ENCODE measurements at places on chromosomes 13 and 19.

GRCh38 chr19:37698216-37698615 lies 21.3 kb downstream of the ZNF607 start:
- no peak for DNase-seq

- no peak for DNase-seq
Measured at GRCh38 chr19:29092712-29093552, 120.0 kb downstream of the UQCRFS1 start.

DNA sequence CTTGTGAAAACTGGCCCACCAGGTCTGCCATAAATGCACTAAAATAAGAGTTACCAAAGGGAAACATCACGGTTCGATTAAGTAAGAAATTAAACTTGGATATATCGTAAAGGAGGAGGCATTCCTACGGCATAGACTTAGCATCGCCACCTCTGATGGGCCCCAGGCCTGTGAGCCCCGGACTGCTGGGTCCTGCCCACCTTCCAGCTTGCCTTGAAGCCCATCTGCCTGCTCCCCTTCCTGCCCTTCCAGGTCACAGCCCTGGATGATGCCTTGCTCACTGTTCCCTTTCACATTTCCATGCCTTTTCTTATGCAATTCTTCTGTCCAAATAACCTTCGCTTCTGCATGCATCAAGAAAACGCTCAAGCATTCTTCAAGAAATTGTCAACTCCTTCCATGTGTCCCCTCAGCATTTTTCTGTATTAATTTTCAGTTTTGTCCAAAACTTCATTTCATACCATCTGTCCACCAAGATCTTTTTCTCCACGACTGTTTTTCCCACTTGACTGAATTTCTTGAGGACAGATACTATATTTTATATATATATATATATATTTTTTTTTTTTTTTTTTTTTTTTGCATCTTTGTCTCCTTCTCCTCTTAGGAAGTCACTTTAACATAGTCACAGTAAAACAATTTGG lies 91.2 kb downstream of the DOCK9 start:
- DNase-seq = no peak

DNA sequence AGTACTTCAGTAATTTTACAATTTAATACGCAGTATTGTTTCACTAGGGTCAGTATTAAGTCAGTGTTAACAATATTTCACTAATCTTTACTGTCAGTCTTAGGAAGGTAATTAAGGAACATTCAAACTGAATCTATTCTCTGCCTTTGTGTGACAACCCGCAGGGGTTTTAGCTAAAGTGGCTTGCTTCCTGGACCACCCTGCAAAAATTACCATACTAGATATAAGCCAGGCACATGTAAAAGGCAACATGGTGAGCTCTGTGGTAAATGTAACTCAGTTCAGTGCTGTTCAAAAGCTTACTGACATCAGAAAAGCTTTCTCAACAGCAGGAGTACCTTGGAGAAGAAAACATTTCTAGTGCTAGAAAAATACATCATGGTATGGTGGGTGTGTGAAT lies 116.7 kb downstream of the FREM2 start:
- no peak for DNase-seq

DNA sequence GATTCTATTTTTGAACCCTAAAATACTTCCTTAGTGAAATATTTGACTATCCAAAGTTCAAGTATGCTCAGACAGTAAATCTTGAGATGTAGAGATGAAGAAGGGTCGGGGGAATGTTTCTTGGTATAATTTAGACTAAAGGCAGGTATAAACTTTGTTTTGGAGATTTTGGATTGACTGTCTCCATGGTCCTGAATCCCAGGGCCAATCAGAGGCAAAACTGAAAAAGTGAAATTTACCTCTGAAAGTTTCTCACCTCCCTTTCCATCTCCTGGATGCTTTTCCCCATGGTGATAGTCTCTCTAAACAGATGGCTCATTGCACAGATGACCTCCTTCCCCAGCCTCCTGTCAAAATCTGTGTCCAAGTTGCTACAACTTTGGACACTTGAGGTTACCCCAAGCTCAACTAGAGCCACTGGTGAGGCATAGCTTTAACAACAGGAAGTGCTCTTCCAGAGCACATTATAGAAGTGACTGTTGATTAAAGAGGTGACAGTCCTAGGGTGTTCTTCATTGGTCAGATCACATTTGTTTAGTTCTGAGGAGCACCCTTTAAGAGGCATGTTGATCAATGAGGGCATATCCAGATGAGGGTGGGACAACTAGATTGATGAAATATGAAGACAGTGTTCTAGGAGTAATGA lies 128.4 kb downstream of the AKAP11 start:
- peak; percentile 14 for DNase-seq

DNA sequence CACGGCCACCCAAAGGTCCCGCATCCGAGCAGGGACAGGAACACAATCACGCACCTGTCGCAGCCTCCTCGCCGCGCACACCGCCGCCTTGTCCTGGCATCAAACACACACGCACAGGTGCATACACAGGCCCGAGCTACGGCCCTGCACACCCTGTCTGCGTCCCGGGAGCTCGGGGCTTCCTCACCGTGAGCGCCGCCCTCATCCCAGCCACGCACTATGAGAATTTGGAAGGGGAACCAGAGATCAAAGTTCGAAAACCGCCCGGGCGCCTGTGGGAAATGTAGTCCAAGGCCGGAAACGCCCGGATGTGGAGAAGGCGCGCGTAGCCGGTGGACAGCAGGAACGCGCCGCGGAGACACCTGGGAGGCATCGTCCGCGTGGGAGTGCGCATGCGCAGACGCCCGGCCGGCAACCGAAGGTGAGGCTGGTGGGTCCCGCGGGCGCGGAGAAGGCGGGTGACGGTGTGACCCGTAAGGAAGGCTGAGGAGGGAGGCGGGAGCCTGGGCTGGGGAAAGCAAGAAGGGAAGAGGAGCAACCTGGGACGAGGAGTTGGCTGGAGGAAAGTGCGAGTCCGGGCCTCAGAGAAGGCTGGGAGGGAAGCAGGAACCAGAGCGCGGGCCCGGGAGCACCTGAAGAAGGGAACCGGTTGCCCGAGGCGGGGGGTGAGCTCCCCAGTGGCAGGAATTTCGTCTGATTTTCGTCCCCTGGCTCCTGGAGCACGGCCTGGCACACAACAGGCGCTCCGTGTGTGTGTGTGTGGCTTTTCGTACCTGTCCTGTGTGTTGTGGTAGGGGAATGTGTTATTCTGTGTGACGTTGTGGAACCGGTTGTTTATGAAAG lies at the start of gene ZNF567:
TSS of gene ZNF567 (plus strand) at position 399 of the 843 bp plus-strand sequence. CDS start 7,256 bp downstream, outside the sequence.
- peak; percentile 97 for DNase-seq

GRCh38 chr13:99307648-99308339 lies 595 bp upstream of the GPR183 start:
- peak; percentile 91 for DNase-seq

DNA sequence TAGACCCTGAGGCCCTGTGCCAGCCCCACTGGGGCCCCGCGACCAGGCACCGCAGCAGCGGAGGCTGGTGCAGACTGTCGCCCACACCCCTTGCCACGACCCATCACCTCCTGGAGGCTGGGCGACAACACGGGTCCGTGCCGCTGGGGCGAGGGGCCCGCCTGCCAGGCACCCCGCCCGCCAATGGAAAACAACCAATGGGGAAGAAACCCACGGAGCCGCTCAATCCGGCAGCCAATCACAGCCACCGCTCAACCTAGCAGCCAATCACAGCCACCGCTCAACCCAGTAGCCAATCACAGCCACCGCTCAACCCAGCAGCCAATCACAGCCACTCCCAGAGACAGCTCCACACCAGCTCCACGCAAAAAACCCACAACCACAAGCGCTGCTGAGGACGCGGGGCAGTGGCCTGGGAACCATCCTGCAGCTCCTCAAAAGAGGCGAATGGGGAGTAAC lies 29.7 kb downstream of the GPX4 start:
- peak; percentile 90 for DNase-seq

GRCh38 chr13:78827471-78827870 lies 168.5 kb upstream of the OBI1 start:
- DNase-seq = no peak

DNA sequence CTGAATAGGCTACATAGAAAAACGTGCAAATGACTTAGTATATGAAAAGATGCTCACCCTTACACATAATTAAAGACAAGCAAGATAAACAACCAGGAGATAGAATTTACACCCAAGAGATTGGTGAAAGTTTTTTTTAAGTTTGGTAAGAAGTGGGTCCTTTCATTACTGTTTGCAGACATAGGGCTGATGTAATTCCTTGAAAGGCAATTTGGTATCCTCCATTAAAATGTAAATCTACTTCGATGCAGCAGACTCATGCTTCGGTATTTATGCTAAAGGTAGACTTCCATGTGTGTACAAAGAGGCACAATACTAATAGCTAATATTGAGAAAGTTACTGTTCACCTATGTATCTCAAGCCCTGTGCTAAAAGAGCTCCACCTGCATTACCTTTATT lies 33.5 kb downstream of the CNMD start:
- DNase-seq = no peak

- DNase-seq = no peak
Measured at GRCh38 chr13:111210544-111211469, 95.7 kb downstream of the ARHGEF7 start.

DNA sequence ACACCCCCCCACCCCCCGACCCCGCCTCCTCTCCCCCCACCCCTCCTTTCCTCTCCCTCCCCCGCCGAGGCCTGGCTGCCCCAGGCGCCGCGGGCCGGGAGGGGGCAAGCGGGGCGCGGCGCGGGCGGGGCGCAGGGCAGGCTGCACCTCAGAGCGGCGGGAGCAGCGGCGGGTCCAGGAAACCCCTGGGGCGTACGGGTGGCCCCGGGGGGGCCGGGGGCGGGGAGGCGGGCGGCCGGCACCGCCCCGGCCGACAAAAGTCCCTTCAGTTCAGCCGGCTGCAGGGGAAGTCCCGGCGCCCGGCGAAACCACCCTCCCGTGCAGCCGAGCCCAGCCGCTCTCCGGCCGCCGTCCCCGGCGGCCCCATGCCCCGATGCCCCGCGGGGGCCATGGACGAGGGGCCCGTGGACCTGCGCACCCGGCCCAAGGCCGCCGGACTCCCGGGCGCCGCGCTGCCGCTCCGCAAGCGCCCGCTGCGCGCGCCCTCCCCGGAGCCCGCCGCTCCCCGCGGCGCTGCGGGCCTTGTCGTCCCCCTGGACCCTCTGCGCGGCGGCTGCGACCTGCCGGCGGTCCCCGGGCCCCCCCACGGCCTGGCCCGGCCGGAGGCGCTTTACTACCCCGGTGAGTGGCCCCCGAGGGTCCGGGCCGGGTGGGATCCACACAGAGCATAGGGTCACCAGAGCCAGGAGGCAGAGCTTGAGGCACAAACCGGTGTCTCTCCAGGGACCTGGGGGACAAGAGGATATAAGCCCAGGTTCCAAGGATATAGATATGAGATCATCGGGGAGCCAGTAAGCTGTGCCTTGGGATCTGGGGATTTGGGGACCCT lies at the start of gene BCL3:
TSS of gene BCL3 (plus strand) at position 283 of the 829 bp plus-strand sequence. CDS start at position 366, 83 bp downstream.
- DNase-seq = peak; percentile 73

DNA sequence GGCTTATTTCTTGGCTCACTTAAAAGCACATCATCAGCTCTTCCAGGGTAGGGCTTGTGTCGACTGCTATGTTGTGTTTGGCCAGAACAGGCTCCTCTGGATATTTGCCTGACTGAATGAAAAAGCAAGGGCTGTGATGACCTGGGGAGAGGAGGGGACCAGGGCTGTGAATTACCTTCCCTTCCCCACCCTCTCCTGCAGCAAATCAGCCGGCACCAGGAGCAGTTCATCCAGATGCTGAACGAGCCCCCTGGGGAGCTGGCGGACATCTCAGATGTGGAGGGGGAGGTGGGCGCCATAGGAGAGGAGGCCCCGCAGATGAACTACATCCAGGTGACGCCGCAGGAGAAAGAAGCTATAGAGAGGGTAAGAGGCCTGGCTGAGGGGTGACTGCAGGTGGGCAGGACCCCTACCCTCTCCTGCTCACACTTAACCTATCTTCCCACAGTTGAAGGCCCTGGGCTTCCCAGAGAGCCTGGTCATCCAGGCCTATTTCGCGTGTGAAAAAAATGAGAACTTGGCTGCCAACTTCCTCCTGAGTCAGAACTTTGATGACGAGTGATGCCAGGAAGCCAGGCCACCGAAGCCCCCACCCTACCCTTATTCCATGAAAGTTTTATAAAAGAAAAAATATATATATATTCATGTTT lies 4.4 kb downstream of the GADD45GIP1 start:
- no peak for DNase-seq

GRCh38 chr19:54209811-54210494 lies 9.3 kb downstream of the RPS9 start:
- DNase-seq = no peak

GRCh38 chr13:34942732-34943435 lies 814 bp downstream of the NBEA start:
- peak; percentile 1 for DNase-seq

- no peak for DNase-seq
Measured at GRCh38 chr13:43126420-43126819, 103.0 kb downstream of the DNAJC15 start.

DNA sequence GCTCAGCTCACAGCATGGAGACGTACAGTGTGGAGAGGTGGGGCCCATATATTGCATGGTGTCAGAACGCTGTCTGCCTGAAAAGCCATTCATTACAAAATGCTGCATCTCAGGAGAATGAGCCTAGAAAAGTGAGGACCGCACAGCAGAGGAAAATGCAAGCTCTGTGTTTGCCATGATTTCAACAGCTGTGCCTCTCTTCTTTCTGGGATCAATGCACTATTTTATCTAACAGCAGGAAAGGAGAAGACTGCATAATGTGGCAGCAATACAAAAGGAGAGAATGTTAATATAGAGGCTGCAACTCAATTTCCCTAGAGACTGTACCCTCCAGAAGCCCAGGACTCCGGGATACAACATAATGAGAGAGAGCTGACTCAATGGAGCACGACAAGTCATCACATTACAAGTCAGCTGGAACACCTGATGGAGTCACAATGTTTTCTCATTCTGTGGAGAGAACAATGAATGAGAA lies 368.0 kb downstream of the FGF14 start:
- DNase-seq = no peak

Measured in activated CD4-positive, alpha-beta T cell treated with anti-CD3 and anti-CD28 coated beads, Interleukin-2, Interleukin-4, amounts not matched to agents 100 ng/mL and 50 ng/mL, durations not matched to agents 16 hours and 8 hours (primary cell).